Nephron progenitor cell (in vitro differentiated cells): ENCODE measurements at places on chromosomes 1 and 21.

GRCh38 chr1:171127501-171127900 lies 36.8 kb downstream of the FMO3 start:
- DNase-seq = no peak

DNA sequence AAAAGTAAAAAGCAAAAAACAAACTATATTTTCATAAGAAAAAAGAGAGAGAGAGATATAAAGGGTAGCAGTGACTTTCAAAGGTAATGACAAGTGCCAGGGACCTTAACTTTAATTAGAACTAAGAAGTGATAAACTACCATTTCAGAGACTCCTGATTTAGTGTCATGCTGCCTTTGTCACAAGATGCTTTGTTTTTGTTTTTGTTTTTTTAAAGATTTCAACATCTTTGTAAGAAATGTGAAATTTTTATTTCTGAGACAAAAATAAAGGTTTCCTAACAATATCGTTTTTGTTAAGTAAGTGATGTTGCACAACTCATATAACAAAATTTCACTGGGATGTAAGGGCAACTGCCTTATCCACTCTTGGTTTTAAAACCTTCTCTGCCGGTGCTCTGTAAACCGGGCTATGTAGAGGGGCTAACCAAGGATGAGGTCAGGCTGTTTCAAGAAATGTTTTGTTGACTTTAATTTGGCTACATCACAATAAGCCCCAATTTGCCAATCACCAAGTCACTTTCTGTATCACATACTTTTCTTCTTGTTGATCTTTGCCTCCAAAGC lies 35.2 kb upstream of the SYT2 start:
- no peak for DNase-seq

- DNase-seq = no peak
These were observed 176.8 kb downstream of the HHIPL2 start for GRCh38 chr1:222370913-222371675.

- no peak for DNase-seq
These were observed 7.7 kb upstream of the ATP1A4 start for GRCh38 chr1:160143695-160144094.

DNA sequence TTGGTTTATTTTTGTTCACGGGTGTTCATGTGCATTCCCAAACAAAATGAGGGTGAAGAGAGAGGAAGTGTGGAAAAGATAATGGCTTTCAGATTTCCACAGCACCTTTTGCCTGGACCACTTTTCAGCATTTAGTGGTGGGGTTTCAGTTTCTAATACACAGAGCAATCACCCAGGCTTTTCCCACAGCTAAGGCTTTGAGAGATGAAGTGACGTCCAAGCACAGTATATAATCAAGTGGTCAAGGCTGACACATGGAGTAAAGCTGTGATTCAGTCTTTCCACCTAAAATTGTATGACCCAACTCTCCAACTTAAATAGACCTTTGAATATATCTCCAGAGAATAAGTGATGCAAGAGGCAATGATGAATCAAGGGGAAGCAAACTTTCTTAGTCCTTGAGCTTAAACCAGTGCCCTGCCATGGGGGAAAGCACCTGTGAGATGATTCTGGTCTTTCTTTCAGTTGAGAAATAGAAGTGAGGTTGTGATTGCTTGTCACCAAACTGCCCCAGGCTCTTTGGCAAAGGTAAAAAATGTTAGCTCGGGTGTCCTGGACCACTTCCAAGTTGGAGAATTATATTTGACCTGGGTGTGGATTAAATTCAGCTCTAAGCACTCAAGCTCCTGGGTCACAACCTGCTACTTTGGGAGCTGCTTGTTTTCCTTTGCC lies 2.4 kb upstream of the PIK3R3 start:
- DNase-seq = no peak

DNA sequence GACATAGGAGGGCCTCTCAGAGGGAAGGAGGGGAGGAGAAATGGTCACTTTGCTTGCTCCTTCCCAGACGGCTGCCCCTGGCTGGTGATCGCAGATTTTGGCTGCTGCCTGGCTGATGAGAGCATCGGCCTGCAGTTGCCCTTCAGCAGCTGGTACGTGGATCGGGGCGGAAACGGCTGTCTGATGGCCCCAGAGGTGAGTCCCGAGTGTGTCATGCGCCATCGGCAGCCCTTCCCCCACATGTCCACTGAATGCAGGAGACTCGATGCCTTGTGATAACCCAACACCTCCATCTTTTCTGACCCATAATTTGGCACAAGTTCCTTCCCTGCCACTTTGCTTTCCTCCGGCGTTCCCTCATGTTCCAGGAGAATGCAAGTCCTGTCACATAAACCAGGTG lies 12.7 kb downstream of the DDOST start:
- no peak for DNase-seq

GRCh38 chr1:212288615-212289014 lies 3.4 kb downstream of the PPP2R5A start:
- no peak for DNase-seq

DNA sequence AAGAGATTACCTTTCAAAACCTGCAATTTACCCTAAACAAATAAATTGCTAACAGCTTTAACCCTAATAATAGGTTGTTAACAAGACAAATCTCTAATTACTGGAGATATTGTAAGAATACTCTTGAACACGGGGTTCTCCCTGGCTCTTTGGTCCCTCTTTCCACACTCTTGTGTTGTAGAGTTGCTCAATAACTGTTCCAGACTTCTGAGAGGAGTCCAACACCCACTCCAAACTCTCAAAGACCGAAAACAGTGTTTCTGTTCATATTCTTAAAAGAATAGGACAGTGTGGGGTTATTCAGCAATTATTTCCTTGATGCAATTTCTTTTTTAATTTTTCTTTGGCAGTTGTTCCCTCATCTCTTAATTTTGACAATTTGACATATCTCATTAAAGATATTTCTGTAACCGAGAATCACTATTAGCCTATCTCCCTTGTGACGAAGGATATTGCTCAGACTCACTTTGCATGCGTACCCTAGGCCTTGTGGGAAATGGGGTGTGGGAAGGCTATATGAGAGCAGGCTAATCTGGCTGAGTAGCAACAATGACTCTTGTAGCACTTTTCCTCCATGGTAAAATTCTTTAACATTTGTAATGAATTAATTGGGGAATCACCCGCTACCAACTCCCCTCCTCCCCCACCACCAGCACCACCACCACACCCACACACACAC lies 90.7 kb downstream of the SLC25A24 start:
- DNase-seq = no peak

DNA sequence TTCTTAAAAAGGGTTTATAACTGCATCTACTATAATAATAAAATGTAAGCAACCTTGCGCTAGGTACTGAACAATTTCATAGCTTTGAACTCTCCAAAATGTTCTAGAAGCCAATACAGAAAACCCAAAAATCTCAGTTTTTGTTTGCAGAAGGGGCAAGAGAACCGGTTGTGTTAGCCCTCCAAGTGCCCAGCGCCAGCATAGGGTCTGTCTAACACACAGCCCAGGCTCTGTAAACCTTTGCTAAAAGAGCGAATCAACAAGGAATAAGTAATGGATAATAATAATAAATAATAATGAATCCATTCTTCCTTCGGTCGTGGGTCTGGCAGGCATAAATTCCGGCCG lies 333 bp upstream of the CHAF1B start:
- DNase-seq = no peak

DNA sequence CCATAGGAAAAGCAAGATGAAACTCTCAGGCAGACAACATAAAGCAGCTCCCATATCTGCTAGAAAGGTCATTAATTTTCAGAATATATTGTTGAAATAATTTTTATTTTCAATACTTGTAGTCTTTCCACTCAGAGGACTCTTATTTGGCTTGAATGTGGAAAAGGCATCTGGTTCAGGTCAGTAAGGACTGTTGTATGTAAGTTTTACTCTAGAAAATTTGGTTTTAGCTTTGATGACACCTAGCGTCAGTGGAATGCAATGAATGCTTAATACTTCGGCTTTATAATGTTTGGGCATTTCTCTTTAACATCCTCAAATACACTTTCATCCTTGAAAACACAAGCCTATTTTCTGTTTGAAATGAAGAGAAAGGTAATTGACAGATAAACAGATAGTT lies 63.3 kb downstream of the LRRC40 start:
- DNase-seq = no peak

DNA sequence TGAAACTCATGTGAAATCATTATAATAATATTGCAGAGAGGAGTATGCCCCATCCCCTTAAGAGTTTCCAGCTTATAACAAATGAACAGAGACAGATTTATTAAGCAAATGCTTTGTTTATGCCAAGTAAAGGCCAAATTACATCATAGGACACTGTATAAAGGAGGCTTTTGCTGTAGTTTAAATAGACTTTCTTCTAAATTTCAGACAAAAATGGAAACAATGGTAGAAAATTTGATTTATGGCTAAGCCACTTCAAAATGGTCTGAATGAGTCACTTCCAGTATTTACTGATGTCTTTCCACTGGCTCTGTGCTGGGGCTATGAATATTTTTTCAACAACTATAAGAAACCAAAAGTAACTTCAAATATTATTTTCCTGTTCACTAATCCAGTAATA lies 81.1 kb upstream of the ST6GALNAC5 start:
- DNase-seq = no peak

DNA sequence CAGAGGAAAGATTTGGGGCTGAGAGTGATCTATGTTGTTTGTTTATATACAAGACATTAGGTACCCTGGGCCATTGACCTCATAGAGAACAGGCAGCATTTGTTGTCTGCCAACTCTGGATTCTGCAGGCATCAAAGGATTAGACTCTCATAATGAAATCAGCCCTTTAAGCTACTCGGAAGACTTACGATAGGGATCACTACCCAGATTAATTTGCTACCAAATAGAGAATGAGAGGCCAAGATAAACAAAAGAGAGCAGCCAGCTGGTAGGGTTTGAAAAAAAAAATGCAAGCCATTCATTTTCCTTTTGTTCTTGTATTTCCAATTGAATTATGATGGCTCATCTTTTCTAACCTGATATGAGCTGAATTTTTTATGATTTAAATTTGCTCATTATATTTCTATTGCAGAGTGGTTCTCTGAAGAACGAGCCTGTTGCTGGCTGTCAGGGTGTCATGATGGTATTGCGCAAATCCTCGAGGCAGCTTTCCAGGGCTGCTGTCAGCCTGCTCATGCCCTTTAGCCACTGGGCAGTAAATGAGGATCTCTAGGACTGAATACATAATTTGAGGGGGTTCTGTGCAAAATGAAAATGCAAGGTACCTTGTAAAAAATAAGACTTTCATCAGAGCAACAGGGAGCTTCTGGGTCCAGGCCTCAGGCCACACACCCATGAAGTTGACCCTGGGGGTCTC lies 116.4 kb upstream of the KCNJ15 start:
- no peak for DNase-seq

- DNase-seq = peak; percentile 35
These were observed 7.4 kb downstream of the IFFO2 start for GRCh38 chr1:18948913-18949685.

GRCh38 chr1:218357211-218357892 lies 12.2 kb downstream of the TGFB2 start:
- no peak for DNase-seq

DNA sequence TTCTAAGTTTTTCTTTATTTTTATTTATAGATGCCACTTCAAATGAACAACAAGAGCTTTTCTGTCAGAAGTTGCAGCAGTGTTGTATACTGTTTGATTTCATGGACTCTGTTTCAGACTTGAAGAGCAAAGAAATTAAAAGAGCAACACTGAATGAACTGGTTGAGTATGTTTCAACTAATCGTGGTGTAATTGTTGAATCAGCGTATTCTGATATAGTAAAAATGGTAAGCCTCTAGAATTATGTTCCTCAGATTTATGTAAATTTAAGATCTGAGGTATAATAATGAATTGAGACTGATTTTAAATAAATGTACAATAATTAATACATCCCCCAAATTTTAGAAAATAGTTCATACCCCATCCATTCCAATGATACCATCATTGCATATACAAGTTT lies 43.9 kb downstream of the PPP2R5A start:
- no peak for DNase-seq

DNA sequence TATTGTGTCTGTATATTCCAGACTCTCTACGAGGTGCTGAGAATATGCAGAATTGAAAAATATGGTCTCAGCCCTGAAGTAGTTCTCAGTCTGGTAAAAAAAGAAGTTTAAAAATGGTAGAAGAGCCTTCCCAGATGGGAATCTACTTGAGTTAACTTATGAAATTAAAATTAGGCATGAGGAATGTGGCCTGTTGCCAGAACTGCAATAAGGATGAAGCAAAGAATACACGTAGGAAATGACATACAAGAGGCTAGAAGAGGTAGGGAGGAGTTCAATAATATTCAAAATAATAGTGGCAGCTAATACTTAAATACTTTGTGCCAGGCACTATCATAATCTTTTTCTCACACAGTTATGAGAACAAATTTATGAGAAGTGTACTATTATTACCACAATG lies 6.3 kb downstream of the ASPM start:
- no peak for DNase-seq

DNA sequence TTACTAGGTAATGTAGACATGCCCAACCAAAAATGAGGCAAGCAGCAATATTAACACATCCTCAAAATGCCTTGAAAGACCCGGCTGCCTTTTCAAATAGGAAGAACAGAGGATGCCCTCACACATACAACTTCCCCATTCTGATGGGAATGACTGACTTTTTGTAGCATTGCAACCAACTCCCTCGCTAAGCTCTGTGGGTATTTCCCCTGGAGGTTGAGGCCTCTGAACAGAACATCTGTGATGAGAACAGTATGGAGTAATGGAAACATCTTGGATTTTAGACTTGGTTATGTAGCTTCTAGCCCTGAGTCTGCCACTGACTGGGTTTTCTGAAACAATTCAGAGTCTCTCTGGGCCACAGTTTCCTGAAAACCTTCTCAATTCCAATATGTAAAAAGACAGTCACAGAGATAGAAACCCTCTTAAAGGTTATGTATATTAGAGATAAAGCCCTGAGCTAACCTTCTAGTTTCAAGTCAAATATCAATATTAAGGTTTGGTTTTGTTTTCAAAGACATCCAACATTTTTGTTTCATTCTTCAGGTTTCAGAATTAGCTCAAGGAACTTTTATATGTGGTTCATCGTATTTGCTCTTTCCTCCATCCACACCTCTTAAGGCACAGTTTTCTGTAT lies 311.5 kb downstream of the SETD4 start:
- DNase-seq = no peak

- DNase-seq = no peak
These were observed 45.4 kb upstream of the POFUT2 start for GRCh38 chr21:45332981-45333582.

- no peak for DNase-seq
These were observed 3.4 kb upstream of the PCSK9 start for GRCh38 chr1:55035904-55036303.

GRCh38 chr1:159914252-159915018 lies 10.9 kb downstream of the TAGLN2 start:
- DNase-seq = no peak

DNA sequence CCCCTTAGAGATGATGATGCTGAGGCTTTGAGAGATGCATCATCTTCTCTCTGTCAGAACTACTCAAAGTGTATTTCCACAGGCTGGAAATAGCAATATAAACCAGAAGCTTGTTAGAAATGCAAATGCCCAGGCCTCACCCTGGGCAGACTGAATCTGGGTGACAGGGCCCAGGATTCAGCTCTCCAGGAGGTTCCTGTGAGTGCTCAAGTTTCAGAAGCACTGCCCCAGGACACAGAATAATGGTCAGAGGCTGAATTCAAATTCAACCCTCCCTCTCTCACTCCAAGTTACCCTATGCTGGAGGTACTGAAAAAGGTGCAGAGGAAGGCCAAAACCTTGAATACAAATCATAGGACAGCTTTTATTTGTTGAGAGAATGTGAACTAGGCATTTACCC lies 98.5 kb upstream of the NGF start:
- no peak for DNase-seq

- DNase-seq = no peak
These were observed 32.9 kb upstream of the COL6A1 start for GRCh38 chr21:45948576-45949141.
